ENCODE measurements at places on chromosomes 4 and X. TPM values are rescaled to one million over a fixed set of nuclear protein-coding genes. Genes with fewer than 3 reads are reported as not detected.

ASMT gene
- total RNA-seq, result not detected

DKK2 gene
- 1.2 TPM for total RNA-seq

PLP1 gene
- total RNA-seq, result 6.2 TPM

VSIG1 gene
- 0.19 TPM for total RNA-seq

NUDT10 gene
- total RNA-seq, result 0.18 TPM

SLC10A4 gene
- total RNA-seq, result not detected

PHEX gene
- 0.04 TPM for total RNA-seq

BEX2 gene
- total RNA-seq, result 5.4 TPM

DMP1 gene
- not detected for total RNA-seq

PCDH10 gene
- total RNA-seq, result not detected

BCORL1 gene
- total RNA-seq, result 2.1 TPM

TCP11X2 gene
- total RNA-seq, result not detected

PASD1 gene
- total RNA-seq, result not detected

SERPINA7 gene
- not detected for total RNA-seq

PRKG2 gene
- total RNA-seq, result 6.5 TPM

NUDT11 gene
- total RNA-seq, result 0.53 TPM

CSN1S1 gene
- total RNA-seq, result not detected

CT45A10 gene
- not detected for total RNA-seq

SUPT20HL2 gene
- not detected for total RNA-seq

DCAF12L2 gene
- total RNA-seq, result not detected

STPG2 gene
- not detected for total RNA-seq

HSFX2 gene
- total RNA-seq, result not detected

SCD5 gene
- 1.2 TPM for total RNA-seq

TSPAN7 gene
- total RNA-seq, result 23.9 TPM

GNRHR gene
- total RNA-seq, result 0.26 TPM

FAM241A gene
- total RNA-seq, result 1.3 TPM

USP11 gene
- total RNA-seq, result 19.6 TPM

DCAF4L1 gene
- total RNA-seq, result 0.08 TPM

MAP7D2 gene
- not detected for total RNA-seq

AADAT gene
- total RNA-seq, result 1.1 TPM

PROM1 gene
- 0.13 TPM for total RNA-seq

F8A3 gene
- total RNA-seq, result 7.1 TPM

ELF4 gene
- 14.1 TPM for total RNA-seq

SPP1 gene
- 4.0 TPM for total RNA-seq

C1QTNF7 gene
- 0.11 TPM for total RNA-seq

SMIM10L2A gene
- total RNA-seq, result 2.5 TPM

BMPR1B gene
- 0.38 TPM for total RNA-seq

RTL3 gene
- 0.19 TPM for total RNA-seq

MCTS1 gene
- total RNA-seq, result 21.4 TPM

ANKRD50 gene
- 19.0 TPM for total RNA-seq

PCDH7 gene
- 68.9 TPM for total RNA-seq

TEX13B gene
- total RNA-seq, result not detected

TBC1D9 gene
- total RNA-seq, result 8.6 TPM

VCX3B gene
- not detected for total RNA-seq

SLC49A3 gene
- 2.5 TPM for total RNA-seq

CD40LG gene
- 0.38 TPM for total RNA-seq

RHOH gene
- 5.0 TPM for total RNA-seq

DCAF16 gene
- total RNA-seq, result 28.2 TPM

DNAAF6 gene
- not detected for total RNA-seq

TGIF2LX gene
- not detected for total RNA-seq

NSUN7 gene
- total RNA-seq, result 3.1 TPM

MID2 gene
- 17.9 TPM for total RNA-seq

HTN1 gene
- not detected for total RNA-seq

NSG1 gene
- 32.9 TPM for total RNA-seq

Data from esophagus squamous epithelium (tissue), 5 donors.